SK-N-MC (cell line): ENCODE measurements at places on chromosomes 7 and 10.

DNA sequence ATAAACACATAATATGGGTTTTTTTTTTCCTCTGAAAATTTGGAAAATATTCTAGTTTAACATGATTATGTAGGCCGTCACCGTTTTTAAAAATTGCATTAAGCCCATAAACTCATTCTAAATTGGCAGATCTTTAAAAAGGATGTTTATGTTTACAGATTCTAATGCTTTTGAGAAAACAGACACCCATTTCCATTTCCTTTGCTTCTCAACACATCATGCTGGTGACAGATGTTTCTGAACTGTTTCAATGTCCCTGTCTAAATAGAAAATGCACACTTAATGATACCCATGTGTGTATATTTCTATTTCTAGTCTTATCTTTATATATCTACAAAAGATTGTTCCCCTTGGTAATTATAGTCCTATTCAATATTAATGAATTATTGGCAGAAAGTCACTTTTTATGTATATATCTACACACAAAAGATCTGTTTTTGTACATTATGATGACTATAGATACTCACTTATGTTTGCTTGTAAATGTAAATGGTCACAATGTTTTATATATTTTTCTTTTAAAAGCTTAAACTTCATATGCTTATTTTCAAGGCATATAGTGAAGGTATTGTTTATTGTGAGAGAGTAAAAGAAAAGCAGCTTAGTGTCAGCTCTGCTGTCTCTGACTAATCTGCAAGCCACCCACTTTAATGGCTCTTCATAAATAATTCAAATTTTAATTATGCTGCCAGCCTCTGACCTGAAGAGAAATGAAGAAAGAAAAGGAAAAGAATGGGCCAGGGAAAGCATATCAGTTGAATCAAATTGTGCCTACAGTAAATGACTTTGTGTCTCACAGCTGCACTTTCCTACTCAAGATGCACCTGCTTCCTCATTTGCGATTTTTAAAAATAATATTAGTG is 179.4 kb downstream of the CACNA2D1 start:
- no peak for DNase-seq

DNA sequence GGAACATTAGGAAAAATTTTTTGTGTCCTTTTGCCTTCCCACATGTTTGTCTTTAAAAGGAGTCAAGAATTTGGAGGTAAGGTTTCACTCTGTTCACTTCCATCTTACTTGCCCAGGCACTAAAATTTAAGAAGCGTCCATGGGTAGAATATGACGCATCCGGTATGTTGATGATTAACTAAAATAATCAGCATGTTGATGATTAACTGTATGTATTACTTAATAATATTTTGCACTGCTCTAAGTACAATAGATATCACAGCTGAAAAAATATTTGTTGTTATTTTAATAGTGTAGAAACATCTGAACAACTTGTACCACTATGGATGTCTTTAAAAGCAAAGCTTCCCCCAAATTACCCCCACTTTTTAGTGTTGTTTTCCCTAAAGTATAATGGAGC is 11.5 kb downstream of the ANKRD22 start:
- no peak for DNase-seq

GRCh38 chr10:129844216-129844766 is 119.8 kb downstream of the EBF3 start:
- DNase-seq: no peak

GRCh38 chr7:155974186-155974897 is 162.1 kb upstream of the SHH start:
- no peak for DNase-seq

DNA sequence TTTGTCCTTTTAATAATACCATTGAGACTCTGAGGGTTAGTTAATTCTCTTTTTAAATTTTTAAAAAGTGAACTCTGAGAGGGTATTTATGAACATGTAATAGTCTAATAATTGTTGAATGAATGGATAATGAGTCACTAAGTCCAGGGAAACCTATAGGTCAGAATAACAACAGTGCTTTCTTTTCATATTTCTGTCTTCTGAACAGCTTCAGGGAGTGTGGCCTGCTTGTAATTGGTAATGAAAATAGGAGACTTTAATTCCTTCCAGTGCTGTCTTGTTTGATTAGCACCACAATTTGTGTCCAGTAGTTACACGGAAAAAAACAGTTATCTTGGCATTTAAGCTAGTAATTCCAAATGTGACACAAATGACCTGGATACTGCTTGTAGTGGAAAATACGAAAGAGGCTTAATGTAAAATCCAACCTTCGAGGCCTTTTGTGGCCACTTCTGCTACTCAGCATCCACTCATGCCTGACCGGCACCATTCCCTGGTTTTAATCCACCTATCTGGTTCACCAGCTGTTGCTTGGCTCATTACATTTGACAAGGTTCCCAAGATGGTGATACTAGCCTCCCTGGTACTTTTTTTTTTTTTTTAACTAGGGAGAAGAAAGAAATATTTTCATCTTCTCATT is 149.3 kb upstream of the IMMP2L start:
- no peak for DNase-seq

GRCh38 chr7:64581926-64582894 is 19.3 kb upstream of the ZNF680 start:
- DNase-seq: no peak

GRCh38 chr10:55369670-55370420 is 568.8 kb upstream of the PCDH15 start:
- peak; percentile 5 for DNase-seq

DNA sequence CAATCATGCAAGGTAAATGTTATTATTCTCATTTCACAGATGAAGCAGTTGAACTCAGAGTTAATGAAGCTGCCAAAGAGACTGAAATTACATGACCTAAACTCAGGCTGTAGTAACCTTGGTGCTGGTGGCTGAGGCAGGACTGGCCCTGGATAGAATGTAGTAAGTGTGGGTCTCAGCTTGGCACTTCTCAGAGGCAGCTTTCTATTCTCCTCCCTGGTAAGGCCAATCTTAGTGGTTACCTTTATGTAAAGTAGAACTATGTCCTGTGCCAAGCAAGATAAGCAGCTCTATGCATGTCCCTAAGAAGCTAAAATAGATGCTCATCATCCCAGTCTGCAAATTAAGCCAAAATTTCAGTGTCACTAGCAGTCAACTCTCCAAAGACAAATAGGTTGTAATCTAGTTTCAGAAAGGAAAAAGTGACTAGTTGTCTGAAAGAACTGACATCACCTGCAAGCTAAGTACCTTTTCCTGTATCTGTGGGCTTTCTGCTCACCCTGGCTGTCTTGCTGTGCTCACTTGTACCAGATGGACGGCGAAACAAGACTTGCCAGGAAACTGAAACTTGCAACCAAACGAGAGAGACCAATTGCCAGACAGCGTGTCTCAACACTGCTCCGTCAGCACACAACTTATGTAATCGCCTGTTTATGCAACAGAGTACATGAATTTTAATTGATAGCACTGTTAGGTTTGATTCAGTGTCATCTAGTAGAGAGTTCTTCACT is 43.7 kb downstream of the CH25H start:
- no peak for DNase-seq

- no peak for DNase-seq
Measured at GRCh38 chr7:2717293-2718261, 29.6 kb downstream of the AMZ1 start.

DNA sequence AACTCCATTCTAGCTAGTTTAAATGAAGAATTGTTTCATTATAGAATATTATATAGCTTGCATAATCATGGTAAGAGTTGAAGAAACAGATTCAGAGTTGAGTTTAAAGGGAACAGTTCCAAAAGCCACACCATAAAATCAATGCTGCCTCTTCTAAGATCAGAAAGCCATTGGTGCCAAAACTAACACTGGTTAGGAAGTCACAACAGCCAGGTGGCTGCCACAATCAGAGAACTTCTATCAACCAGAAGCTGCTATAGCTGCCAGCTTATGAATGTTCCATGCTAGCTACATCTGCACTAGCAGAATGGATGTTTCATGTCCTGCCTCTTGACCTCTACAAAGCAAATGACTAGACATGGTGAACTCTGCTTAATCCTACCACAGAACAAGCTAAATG is 583.1 kb upstream of the LRRN3 start:
- no peak for DNase-seq

GRCh38 chr10:30442019-30442606 is 8.1 kb downstream of the MAP3K8 start:
- DNase-seq: no peak

- DNase-seq: no peak
Measured at GRCh38 chr7:85622059-85622458, 435.2 kb upstream of the SEMA3D start.

GRCh38 chr7:128192497-128193142 is 48.5 kb upstream of the LEP start:
- DNase-seq: no peak

- DNase-seq: no peak
Measured at GRCh38 chr10:132609211-132609610, 71.6 kb downstream of the INPP5A start.

DNA sequence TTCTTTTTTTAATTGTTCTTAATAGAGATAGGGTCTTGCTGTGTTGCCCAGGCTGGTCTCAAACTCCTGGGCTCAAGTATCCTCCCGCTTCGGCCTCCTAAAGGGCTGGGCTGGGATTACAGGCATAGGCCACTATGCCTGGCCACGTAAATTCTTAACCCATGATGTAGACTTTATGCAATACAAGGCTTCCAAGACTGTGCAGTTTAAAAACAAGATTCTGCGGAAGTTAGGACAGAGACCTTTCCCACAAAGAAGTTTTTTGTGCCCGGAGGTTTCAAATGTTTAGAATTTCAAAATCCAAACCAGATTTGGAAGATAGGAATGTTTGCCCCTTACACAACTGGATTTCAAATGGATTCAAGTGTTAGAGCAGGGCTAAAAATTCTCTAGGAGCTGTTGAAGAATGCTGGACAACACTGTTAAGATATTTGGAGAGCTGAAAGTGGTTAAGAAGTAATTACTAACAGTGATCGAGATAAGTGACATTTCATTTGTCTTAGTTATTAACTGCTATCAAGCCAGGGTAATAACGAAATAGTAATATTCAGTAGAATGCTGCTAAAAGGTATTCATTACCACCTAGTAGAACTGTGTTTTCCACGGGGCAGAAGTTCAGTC is 7.4 kb downstream of the APBB1IP start:
- no peak for DNase-seq

DNA sequence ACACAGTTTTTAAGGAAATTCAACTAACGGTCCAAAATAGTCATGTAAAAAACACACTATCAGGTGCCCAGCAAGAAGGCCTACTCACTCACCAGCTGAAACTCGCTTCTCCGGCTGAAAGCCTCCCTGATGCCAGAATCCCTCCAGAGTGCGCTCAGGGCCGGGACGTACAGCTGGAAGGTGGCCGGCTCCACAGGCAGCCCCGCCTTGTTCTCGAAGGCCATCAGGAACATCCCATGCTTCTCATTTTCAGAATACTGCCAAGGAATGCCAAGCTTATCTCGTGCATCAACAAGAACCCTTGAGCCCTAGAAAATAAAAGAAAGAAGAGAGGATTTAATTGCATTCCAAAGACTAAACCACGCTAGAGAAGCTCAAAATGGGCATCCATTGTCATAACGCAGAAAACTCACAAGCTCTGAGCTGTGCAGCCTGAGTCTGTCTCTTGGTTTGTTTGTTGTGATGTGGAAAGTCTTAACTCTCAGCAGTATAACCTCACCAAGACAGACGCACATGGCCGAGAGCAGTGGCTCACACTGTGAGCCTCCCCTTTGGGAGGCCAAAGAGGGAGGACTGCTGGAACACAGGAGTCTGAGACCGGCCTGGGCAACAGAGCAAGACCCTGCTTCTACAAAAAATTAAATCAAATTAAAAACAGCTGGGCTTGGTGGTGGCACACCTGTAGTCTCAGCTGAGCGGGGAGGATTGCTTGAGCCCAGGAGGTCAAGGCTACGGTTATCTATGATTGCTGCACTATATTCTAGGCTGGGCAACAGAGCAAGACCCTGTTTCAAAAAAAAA is 49.1 kb downstream of the GNA12 start:
- DNase-seq: no peak

GRCh38 chr10:72108830-72109635 is 20.7 kb upstream of the SPOCK2 start:
- no peak for DNase-seq

- DNase-seq: no peak
Measured at GRCh38 chr7:92678291-92678920, 88.2 kb upstream of the FAM133B start.

DNA sequence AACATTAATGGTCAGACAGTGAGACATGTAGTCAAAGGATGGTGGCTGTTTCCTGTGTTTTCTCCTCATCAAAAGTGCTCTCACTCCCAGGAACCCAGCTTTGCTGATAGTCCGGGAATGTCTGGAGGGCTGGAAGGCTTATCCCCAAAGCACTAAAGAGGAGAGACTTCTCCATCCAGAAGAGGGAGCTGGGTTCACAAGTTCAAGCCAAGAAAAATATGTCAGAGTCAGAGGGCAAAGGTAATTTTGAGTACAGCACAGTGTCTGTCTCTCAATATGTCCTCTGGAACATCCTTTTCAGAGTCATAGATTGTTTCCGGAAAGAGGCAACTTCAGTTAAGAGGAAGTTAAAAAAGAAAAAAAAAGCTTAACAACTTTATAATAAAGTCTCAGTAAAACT is 281.5 kb upstream of the PHYHIPL start:
- no peak for DNase-seq

GRCh38 chr10:42939237-42939636 is 137.6 kb upstream of the RET start:
- no peak for DNase-seq

DNA sequence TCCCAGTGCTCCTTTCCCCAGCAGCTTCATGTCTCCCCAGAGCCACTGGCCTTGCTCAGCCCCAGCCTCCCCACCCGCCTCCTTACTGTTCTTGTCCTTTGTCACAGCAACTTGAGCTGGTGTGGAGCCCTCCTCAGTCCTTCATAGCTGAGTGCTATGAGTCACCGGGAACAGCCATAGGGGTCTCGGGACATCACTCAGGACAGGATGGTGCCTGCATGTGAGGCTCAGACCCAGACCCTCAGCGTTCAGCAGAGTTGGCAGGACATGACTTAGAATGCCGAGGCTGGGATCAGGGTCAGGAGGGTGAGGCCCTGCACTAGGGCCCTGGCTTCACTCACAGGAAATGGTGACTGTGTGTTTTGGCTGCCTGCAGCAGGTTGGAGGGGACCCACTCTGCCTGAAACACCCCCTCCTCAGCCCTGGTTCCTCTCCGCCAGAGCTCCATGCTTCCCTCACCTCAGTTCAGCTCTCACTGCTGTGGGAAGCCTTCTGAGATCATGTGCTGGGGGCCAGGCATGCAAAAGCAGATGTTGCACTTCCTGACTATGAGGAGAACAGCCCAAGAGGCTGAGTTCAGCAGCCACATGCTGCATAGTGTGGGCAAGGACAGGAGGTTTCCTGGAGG is 40.7 kb upstream of the GJD4 start:
- DNase-seq: no peak

GRCh38 chr7:130114776-130115175 is 44.4 kb downstream of the KLHDC10 start:
- no peak for DNase-seq

GRCh38 chr10:24793648-24794379 is 70.1 kb upstream of the ARHGAP21 start:
- no peak for DNase-seq

- no peak for DNase-seq
Measured at GRCh38 chr7:83697804-83698530, 49.0 kb upstream of the SEMA3E start.

- no peak for DNase-seq
Measured at GRCh38 chr10:46554166-46554781, 2.2 kb downstream of the GPRIN2 start.

- no peak for DNase-seq
Measured at GRCh38 chr7:21429021-21429420, 1.1 kb downstream of the SP4 start.

GRCh38 chr7:95549818-95550529 is 46.3 kb downstream of the PDK4 start:
- DNase-seq: peak; percentile 35
